Natural killer cell treated with Interleukin-12 subunit alpha and Interleukin-12 subunit beta and Interleukin-15 and Interleukin-18, amount 100 ng/mL, for 72 hours (primary cell): ENCODE measurements at places on chromosomes 7 and 10. TPM values are rescaled to one million over a fixed set of nuclear protein-coding genes. Genes with fewer than 3 reads are reported as not detected.
A peak's percentile ranks its signal among the peaks of the same experiment; 100 is the strongest.

- H3K27me3 ChIP-seq, result no peaks in the 10 kb centered on the region
- no peak for DNase-seq
- H3K4me1 ChIP-seq, result peaks cover 63% of the 10 kb centered on the region
- no peaks in the 10 kb centered on the region for H3K36me3 ChIP-seq
- H3K27ac ChIP-seq, result peak overlapping the region; percentile 5
Observed at GRCh38 chr10:96857301-96858012, 25.4 kb downstream of the LCOR start.

The PPP1R17 gene
- total RNA-seq, result not detected

DNA sequence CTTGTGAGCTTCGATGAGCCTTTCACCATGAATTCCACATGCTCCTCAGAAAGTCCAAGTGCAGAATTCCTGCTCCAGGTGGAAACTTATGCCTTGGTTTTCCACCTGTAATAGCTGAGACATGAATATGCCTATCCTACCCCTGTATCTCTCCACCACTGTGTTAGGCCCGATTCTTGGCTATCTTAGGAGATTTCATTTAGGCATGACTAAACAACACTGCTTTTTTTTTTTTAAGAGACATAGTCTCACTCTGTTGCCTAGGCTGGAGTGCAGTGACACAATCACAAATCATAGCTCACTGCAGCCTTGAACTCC is 57.2 kb downstream of the NCAPG2 start:
- peaks cover 22% of the 10 kb centered on the region for H3K36me3 ChIP-seq
- no peaks in the 10 kb centered on the region for H3K27me3 ChIP-seq
- no peak overlapping the region for H3K4me3 ChIP-seq

The ZNF735 gene
- not detected for total RNA-seq

The NEURL1 gene
- total RNA-seq, result 1.8 TPM

The BAMBI gene
- total RNA-seq, result 0.14 TPM

GRCh38 chr10:68606918-68607317 is 46.8 kb downstream of the TET1 start:
- no peak overlapping the region for H3K4me3 ChIP-seq
- no peak overlapping the region for H3K27ac ChIP-seq
- peaks cover 10% of the 10 kb centered on the region for H3K4me1 ChIP-seq
- H3K27me3 ChIP-seq, result no peaks in the 10 kb centered on the region

- no peak for DNase-seq
- H3K27me3 ChIP-seq, result no peaks in the 10 kb centered on the region
- no peak overlapping the region for H3K4me3 ChIP-seq
- H3K36me3 ChIP-seq, result peaks cover 5% of the 10 kb centered on the region
- H3K27ac ChIP-seq, result peak overlapping the region; percentile 90
Observed at GRCh38 chr10:62044566-62044965, 143.1 kb downstream of the ARID5B start.

- H3K4me3 ChIP-seq, result no peak overlapping the region
- H3K4me1 ChIP-seq, result peaks cover under 1% of the 10 kb centered on the region
- DNase-seq, result no peak
- no peak overlapping the region for H3K27ac ChIP-seq
- H3K36me3 ChIP-seq, result no peaks in the 10 kb centered on the region
Observed at GRCh38 chr7:159076333-159076732, 68.3 kb downstream of the VIPR2 start.

DNA sequence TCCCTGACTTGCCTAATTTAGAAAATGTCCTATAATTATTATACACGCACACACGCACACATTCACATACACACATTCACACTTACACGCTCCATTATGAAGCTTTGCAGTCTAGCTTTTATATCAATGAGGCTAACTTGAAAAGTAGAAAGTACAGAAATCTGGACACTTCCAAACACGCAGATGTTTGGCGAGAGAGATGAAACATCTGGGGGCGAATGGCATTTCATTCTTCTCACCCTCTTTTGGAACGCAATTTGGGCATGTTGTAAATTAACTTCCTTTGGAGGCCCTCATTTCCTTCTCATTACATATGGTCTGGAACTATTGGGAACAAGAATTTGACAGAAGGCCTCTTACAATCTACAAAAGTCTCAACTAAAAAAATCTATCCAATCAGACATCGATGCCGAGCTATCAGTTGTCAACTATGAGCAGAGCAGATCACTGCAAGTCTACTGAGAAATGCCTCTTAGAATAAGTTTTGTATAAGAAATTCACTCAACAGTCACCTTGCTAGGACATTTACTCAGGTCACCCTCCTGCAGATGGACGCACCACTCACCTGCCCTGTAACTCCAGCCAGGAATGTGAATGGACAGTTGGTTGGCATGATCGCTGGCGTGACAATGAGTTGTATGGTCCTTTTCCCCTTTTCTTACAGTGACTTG is 115.2 kb upstream of the ADAM12 start:
- DNase-seq, result no peak
- no peaks in the 10 kb centered on the region for H3K4me1 ChIP-seq
- H3K4me3 ChIP-seq, result no peak overlapping the region
- H3K27ac ChIP-seq, result no peak overlapping the region

- H3K27ac ChIP-seq, result no peak overlapping the region
- no peaks in the 10 kb centered on the region for H3K36me3 ChIP-seq
- H3K27me3 ChIP-seq, result no peaks in the 10 kb centered on the region
- no peak for DNase-seq
- no peak overlapping the region for H3K4me3 ChIP-seq
Observed at GRCh38 chr7:128845987-128846386, 15.8 kb downstream of the FLNC start.

The MAD1L1 gene
- total RNA-seq, result 79.4 TPM

The AMPH gene
- total RNA-seq, result not detected

DNA sequence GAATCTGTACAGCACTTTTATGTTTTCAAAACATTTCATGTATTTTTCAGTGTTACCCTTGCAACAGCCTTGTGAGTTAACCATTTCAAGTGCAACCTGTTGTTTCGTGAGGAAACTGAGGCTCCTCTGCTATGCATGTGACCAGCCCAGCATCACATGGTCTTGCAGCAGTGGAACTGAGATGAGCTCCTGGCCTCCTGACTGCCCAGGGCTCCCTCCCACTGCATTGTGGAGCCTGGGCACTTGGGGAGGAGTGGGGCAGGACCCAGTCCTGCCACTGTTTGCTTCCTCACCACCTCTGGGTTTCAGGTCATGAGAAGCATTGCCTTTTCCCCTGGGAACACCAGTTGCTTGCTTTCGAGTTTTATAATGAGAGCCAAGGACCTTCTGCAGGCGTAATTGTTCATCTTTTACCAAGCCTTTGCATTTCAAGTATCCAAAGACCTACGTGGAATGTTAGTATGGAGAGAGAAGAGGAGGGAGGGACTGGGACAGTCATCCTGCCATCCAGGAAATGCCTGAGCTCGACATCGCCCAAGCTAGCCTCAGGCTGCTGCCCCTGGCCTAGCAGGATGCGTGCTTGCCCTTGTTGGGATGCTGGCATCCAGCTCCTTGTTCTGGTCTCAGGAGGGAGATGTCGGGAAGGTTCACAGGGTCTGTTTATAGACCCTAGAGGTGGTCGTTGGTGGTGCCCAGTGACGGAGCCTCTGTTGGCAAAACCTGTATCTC is 32.3 kb upstream of the BHLHA15 start:
- DNase-seq, result no peak
- H3K36me3 ChIP-seq, result no peaks in the 10 kb centered on the region
- no peaks in the 10 kb centered on the region for H3K4me1 ChIP-seq
- H3K27me3 ChIP-seq, result no peaks in the 10 kb centered on the region

The AZGP1 gene
- total RNA-seq, result not detected

GRCh38 chr10:125337510-125337909 is 177.1 kb upstream of the CTBP2 start:
- H3K36me3 ChIP-seq, result no peaks in the 10 kb centered on the region
- peaks cover 10% of the 10 kb centered on the region for H3K27me3 ChIP-seq
- no peak overlapping the region for H3K27ac ChIP-seq
- no peak overlapping the region for H3K4me3 ChIP-seq
- DNase-seq, result no peak

The FAM221A gene
- total RNA-seq, result 6.4 TPM

The PTPRE gene
- total RNA-seq, result 65.1 TPM

- peak overlapping the region; percentile 57 for H3K27ac ChIP-seq
- peaks cover 5% of the 10 kb centered on the region for H3K4me1 ChIP-seq
- DNase-seq, result no peak
- peaks cover 20% of the 10 kb centered on the region for H3K36me3 ChIP-seq
Observed at GRCh38 chr7:16619979-16620408, 25.6 kb downstream of the ANKMY2 start.

GRCh38 chr7:157662110-157662791 is 325.4 kb downstream of the DNAJB6 start:
- peak; percentile 50 for DNase-seq
- H3K27ac ChIP-seq, result no peak overlapping the region
- H3K4me1 ChIP-seq, result peaks cover 3% of the 10 kb centered on the region
- H3K27me3 ChIP-seq, result no peaks in the 10 kb centered on the region

DNA sequence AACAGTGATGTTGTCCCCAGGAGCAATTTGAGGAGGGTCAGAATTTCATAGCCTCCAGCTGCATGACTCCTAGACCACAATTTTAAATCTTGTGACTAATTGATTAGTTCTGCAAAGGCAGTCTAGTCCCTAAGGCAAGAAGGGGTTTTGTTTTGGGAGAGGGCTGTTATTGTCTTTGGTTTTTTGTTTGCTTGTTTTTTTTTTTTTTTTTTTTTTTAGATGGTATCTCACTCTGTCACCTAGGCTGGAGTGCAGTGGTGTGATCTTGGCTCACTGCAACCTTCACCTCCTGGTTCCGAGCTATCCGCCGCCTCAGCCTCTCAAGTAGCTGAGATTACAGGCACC is 117.0 kb downstream of the MARCHF5 start:
- no peaks in the 10 kb centered on the region for H3K36me3 ChIP-seq
- H3K4me3 ChIP-seq, result no peak overlapping the region
- no peak for DNase-seq

The BLVRA gene
- 34.6 TPM for total RNA-seq

GRCh38 chr10:61140765-61141392 is 196.9 kb upstream of the RHOBTB1 start:
- no peak overlapping the region for H3K27ac ChIP-seq
- no peak for DNase-seq
- peaks cover 2% of the 10 kb centered on the region for H3K27me3 ChIP-seq
- no peak overlapping the region for H3K4me3 ChIP-seq

DNA sequence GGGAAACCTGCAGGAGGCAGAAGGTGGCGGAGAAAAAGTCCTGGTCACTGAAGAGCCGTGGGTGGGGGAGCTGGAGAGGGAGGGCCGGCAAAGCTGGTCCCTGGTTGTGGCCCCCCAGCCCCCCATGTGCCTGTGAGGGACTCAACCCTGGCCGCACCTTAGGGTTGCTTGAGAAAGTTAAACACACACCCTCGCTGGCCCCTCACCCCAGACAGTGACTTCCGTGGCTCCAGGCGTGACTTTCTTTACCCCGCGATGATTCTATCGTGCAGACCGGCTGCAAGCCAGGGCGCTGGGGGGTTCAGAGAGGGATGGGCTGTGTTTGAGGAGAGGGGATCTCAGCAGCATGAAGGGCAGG is 447.6 kb upstream of the FOXK1 start:
- H3K4me1 ChIP-seq, result no peaks in the 10 kb centered on the region
- H3K27me3 ChIP-seq, result peaks cover 6% of the 10 kb centered on the region
- no peak overlapping the region for H3K27ac ChIP-seq
- H3K4me3 ChIP-seq, result no peak overlapping the region

GRCh38 chr7:20477067-20477466 is 138.4 kb upstream of the ABCB5 start:
- no peak overlapping the region for H3K27ac ChIP-seq
- no peaks in the 10 kb centered on the region for H3K36me3 ChIP-seq
- DNase-seq, result no peak
- H3K27me3 ChIP-seq, result no peaks in the 10 kb centered on the region
- no peak overlapping the region for H3K4me3 ChIP-seq
- no peaks in the 10 kb centered on the region for H3K4me1 ChIP-seq

The SAP25 gene
- total RNA-seq, result 10.1 TPM
